ENCODE measurements at places on chromosomes 6 and 20.

DNA sequence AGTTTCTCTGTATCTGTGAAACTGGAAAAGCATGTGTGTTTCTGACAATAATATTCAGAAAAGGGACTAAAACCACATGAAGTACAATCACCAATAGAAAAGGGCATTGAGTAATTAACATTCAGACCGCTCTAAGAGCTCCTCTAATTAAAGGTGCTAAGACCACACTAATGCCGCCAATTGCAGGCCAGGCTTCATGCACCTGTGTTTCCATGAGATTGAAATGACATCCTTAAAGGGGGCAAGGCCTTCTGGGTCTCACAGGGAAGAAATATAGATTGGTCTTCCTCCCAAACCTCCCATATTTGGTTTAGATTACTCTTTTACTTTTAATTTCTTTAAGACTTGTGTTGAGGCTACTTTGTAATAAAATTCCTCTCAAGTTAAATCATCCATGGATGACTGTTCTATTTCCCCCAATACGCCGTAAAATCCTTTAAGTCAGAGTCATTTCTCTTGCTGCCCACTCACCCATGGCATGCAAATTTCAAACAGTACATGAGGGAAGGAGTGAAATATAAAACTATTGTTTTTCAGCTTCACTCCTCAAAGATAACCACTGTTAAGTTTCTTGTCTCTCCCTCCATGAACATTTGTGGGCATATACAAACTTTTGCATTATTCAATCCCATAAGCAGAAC, 110.6 kb downstream of the UBE3D start:
- DNase-seq: no peak

- no peak for DNase-seq
Measured at GRCh38 chr20:62901891-62902290, 24.4 kb downstream of the DIDO1 start.

GRCh38 chr6:28841290-28841689, 82.5 kb downstream of the TRIM27 start:
- DNase-seq: no peak

- no peak for DNase-seq
Measured at GRCh38 chr6:81801489-81801888, 49.0 kb upstream of the TENT5A start.

DNA sequence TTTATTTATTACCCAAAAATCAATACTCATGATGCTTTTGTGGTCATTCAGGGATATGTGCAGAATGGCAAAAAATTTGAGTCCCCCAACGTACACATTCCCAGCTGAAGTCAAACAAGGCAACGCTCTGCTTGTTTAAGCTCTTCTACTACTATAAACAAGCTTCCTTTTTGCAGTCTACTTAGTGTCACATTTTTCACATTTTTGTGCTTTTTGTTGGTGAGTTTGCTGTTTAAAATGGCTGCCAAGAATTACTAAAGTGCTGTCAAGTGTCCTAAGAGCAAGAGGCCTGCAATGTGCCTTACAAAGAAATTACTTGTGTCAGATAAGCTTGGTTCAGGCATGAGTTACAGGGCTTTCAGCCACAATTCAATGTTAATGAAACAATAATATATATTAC, 2.1 kb downstream of the WFDC8 start:
- DNase-seq: no peak

DNA sequence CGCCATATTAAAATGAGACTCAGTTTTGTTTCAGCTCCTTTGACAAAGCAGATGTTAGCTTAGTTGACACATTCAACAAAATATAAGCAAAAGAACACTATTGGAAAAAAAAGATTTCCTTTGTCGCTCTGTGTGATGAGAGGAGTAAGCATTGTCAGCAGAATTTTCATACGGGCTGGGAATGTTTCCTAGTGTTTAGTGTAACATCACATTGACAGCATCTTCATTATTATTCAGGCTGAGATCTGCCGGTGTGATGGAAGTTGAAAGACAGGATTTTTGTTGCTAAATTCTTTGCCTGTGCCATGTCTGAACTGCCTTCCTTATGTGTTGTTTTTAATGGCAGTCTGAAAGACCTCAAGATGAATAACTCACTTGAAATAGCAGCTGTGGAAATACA, 49.1 kb downstream of the GRM1 start:
- no peak for DNase-seq

DNA sequence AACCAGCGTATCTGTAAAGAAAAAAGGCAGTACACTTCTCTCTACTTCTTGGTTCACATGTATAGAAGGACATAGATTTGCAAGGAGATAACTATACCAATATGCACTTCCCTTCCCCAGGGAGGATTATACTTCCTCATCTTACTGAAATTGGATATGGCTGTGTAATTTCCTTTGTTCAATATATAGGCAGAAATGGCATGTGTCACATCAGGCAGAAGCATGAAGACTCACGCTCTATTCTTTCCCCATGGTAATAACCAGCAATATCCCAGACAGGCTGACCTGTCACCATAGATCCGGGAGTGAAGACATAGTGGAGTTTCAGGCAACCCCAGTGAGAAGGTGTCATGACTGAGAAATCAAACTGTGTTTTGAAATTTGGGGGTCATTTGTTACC, 518.3 kb downstream of the KIF16B start:
- DNase-seq: no peak

DNA sequence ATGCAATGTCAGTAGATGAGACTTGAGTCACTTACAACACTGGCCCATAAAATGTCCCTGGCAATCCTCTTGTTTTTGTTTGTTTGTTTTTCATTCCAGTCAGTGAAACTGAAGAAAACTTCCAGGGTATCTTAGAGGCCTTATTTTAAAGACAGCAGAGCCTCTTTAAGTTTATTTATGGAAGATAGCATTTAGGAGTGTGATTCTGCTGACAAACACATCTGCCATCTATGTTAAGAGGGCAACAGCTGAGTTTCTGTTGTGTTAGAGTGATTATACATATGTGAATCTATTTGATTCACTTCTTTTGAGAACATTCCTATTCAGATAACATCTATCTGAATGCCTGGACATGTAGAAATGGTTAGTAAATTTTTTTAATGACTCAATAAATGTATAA, 812.6 kb downstream of the TENT5A start:
- no peak for DNase-seq
